GM12878 (cell line): ENCODE measurements at places on chromosomes 16 and 17. TPM values are rescaled to one million over a fixed set of nuclear protein-coding genes. Genes with fewer than 3 reads are reported as not detected.

DNA sequence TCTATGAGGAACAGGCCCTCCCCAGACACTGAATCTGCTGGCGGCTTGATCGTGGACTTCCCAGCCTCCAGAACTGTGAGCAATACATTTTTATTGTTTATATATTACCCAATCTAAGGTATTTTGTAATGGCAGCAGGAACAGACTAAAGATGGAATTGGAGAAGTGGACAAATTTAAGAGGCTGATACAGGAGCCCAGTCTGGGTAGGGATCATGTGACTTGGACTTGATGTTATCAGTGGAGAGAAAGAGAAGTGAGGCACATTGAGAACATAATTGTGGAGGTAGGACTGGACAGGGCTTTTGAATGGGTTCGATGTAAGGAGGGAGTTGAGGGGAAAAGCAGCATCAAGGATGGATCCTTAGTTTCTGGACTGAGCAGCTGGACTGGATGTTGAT, 93.8 kb downstream of the USP31 start:
- no peak overlapping the region for H3K4me3 ChIP-seq
- H3K27me3 ChIP-seq, result no peaks in the 10 kb centered on the region; the same call in 1 of the 2 replicates
- H3K36me3 ChIP-seq, result no peaks in the 10 kb centered on the region
- H3K27ac ChIP-seq, result no peak overlapping the region

- no peak overlapping the region for H3K4me3 ChIP-seq
- no peaks in the 10 kb centered on the region for H3K4me1 ChIP-seq
- H3K36me3 ChIP-seq, result peaks cover 21% of the 10 kb centered on the region
- no peak for DNase-seq
- no peak overlapping the region for H3K27ac ChIP-seq
Measured at GRCh38 chr16:549544-550263, 10.5 kb upstream of the PRR35 start.

DNA sequence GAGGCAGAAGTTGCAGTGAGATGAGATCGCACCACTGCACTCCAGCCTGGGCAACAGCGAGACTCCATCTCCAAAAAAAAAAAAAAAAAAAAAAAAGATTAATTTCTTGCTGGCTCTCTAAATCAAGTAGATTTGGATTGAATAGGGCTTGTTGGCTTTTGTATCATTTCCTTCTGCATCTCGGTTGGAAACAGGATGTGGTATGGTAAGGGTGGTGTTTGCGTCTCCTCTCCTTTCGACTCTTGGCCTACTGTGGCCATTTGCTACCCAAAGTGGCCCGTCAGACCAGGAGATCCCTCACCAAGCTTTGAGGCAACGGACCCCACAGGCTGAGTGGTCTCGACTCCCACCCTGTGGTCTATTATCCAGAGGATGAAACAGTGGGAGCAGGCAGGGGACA, 168.0 kb upstream of the IRX3 start:
- no peaks in the 10 kb centered on the region for H3K27me3 ChIP-seq
- H3K27ac ChIP-seq, result no peak overlapping the region
- H3K4me1 ChIP-seq, result no peaks in the 10 kb centered on the region

GRCh38 chr17:4900231-4901107, 1.1 kb downstream of the C17orf107 start:
- H3K27ac ChIP-seq, result no peak overlapping the region
- no peaks in the 10 kb centered on the region; the same call in 1 of the 2 replicates for H3K36me3 ChIP-seq
- no peak overlapping the region for H3K4me3 ChIP-seq
- peaks cover 20% of the 10 kb centered on the region for H3K4me1 ChIP-seq
- no peaks in the 10 kb centered on the region for H3K27me3 ChIP-seq

DNA sequence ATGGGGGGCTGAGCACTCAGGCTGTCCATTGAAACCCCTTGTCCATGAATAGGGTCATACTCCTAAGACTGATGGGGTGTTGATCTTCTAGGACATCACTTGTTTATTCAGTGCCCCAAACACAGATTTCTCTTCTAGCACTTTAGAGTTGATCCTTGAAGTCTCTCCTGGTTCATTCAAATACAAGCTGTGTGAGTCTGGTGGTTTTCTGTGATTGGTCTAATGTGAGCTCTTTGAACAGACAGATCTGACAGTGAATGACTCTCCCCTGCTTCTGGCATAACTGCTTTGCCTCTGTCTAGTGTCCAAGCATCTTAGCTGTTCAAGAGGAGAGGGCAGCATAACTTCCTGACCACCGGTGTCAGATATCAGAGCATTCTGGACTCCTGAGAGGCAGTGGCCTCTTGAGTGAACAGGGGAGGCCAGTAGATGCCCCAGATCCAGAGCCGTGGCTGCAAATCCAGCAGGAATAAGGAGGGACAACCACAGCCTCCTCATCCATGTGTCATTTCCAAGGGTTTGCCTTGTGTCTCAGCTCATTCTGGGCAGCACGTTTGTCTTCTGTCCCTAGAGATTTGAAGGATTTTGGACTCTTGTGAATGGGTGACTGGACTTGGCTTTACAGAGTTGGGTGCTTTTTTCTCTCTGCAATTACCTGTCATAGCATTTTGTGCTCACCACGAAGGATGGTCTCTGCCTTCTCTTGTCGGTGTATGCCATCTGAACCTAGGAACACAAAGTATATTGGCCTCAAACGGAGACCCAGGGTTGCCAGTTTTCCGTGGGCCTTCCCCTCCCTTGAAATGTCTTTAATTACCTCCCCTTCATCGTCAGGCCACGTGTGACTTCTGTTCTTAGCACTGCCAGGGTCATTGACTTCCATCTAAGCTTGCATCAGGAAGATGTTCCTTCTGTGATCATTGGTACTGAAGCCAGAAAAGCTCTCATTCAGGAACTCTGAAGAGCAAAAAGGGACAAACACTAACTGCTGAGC, 13.9 kb upstream of the CLEC18C start:
- H3K4me1 ChIP-seq, result no peaks in the 10 kb centered on the region
- DNase-seq, result no peak
- H3K36me3 ChIP-seq, result peaks cover 15% of the 10 kb centered on the region
- H3K4me3 ChIP-seq, result no peak overlapping the region
- no peak overlapping the region for H3K27ac ChIP-seq

DNA sequence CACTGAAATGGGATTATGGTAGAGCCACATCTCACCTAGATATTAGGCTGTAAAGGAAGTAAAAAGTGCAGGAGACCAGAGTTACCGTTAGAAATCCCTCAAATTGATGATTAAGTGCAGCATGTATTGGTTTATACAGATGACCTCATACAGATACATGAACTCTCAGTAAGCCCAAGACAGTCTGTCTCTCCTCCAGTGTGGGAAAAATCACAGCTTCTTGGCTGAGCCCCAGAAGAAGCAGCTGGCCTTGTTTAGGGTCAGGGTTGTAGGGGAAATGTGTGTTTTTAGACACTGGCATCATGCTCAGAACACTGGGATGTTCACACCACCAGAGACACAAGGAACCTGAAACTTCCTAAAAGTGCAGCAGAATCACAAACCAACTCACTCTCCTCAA, 135.9 kb downstream of the KATNIP start:
- H3K27ac ChIP-seq, result no peak overlapping the region
- no peak overlapping the region for H3K4me3 ChIP-seq
- H3K4me1 ChIP-seq, result no peaks in the 10 kb centered on the region
- H3K27me3 ChIP-seq, result no peaks in the 10 kb centered on the region

DNA sequence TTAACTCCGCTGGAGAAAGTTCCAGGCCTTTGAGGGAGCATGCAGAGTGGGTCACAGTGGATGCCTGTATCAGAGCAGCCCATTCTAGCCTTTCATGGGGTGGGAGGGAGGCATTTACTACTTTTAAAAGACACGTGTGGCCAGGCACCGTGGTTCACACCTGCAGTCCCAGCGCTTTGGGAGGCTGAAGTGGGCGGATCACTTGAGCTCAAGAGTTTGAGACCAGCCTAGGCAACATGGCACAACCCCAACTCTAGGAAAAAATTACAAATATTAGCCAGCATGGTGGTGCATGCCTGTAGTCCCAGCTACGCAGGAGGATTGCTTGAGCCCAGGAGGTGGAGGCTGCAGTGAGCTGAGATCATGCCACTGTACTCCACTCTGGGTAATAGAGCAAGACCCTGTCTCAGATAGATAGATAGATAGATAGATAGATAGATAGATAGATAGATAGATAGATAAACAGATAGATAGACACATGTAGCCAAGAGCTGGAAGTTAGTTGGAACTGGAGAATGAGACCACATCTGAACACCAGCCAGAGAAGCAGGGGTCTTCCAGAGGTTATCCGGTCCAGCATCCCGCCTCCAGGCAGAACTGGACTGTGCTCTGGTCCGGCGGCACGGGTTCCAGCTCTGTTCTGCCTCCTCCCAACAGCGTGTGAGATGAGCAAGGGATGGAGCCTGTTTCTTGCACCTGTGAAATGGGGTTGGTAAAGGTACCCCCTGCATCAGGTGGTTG, 3.6 kb downstream of the ADCY7 start:
- no peaks in the 10 kb centered on the region for H3K27me3 ChIP-seq
- DNase-seq, result no peak

GRCh38 chr17:55405600-55405999, 16.0 kb downstream of the MMD start:
- H3K36me3 ChIP-seq, result peaks cover 5% of the 10 kb centered on the region
- no peak for DNase-seq
- H3K4me1 ChIP-seq, result no peaks in the 10 kb centered on the region
- H3K27ac ChIP-seq, result no peak overlapping the region
- no peaks in the 10 kb centered on the region for H3K27me3 ChIP-seq

Gene SPATA22
- not detected in 2 replicates for total RNA-seq
